T-helper 9 cell (primary cell): ENCODE measurements at places on chromosomes 12 and 14.

DNA sequence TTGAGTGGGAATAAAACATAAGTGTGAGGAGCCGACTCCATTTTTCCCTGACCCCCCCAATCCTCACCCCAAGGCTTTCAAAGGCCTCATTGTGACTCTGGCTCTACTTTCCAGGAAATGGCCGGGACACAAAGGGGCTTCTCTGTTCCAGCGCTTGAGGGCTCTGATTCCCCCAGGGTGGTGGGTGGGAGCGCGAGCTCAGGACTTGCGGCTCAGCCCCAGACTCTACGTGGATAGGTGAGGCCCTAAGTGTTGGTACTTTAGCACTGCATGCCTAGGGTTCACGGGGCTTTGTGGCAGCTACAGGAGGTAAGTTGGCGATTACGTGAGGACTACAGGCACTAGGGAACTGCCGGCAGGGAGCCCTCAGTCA lies 553 bp downstream of the CNPY2 start:
- DNase-seq: no peak

GRCh38 chr14:81169711-81170103 lies 51.1 kb downstream of the GTF2A1 start:
- peak; percentile 3 for DNase-seq

DNA sequence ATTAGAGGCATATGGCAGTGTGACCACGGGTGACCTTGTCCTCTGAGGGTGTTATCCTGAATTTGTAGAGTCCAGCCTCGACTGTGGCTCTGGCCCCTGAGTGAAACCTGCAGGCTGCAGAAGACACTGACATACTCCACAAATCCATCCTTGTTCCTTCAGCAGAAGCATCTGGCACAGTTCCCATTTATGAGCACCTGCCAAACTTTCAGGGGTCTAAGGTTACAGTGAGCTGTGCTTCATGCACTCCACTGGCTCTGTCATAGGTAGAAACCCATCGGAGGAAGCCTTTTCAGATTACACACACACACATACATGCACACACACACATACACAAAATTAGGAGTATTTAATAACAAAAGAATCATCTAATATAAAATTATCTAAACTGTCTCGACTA lies 13.6 kb upstream of the NUAK1 start:
- DNase-seq: no peak

- no peak for DNase-seq
Observed at GRCh38 chr14:97036086-97036852, 239.1 kb downstream of the VRK1 start.

- no peak for DNase-seq
Observed at GRCh38 chr12:27607591-27607990, 83.6 kb downstream of the PPFIBP1 start.

- DNase-seq: no peak
Observed at GRCh38 chr12:124021007-124021406, 48.0 kb downstream of the ZNF664 start.

DNA sequence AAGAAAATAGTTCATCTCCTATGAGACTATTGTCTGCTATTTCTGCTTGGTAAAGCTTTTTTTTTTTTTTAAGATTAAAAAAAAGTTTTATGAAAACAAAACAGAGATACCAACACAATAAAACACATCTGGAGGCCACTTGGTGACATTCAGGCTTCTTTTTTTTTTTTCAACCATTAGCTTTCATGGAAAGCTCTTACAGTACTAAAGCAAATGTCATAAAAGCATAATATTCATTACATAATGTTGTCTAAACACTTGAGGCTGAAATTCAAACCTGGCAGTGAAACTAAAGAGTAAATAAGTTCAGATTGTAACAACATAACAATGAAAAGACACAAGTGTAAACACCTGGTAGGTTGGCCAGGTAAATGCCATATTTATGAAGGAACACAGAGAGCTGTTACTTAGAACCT lies 14.7 kb downstream of the PRICKLE1 start:
- no peak for DNase-seq
